ENCODE measurements at places on chromosomes 12 and 14. TPM values are rescaled to one million over a fixed set of nuclear protein-coding genes. Genes with fewer than 3 reads are reported as not detected.

DNA sequence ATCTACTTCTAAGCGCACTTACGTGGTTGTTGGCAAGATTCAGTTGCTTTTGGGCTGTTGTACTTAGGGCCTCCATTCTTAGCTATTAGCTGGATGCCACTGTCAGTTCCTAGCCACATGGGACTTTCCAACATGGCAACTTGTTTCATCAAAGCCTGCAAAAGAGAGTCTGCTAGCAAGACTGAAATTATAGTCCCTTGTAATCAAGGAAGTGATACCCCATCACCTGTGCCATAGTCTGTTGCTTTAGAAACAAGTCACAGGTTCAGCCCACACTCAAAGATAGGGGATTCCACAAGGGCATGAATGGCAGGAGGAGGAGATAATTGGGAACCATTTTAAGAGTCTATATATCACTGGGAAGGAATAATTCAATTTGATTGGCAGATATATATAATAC is 27.1 kb upstream of the SLC17A8 start:
- H3K27ac ChIP-seq: no peak overlapping the region
- H3K36me3 ChIP-seq: no peaks in the 10 kb centered on the region
- no peaks in the 10 kb centered on the region for H3K27me3 ChIP-seq

DNA sequence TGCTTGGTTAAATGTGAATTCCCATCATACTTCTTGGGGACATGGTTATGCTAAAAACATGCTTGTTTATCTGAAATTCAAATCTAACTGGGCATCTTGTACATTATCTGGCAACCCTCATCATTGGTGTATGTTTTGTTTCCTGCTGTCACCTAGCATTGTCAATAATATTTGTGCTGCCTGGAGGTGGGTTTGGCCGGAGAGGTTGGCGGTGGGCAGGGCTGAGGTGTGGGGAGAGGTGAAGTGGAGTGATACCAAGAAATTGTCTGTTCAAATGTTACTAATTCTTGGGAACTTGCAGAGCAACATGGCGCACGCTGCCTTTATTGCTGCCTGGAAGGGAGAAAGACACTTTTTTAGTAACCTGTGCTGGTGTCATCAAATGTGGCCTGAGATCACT is 280.5 kb downstream of the VRK1 start:
- H3K36me3 ChIP-seq: no peaks in the 10 kb centered on the region
- no peak overlapping the region for H3K4me3 ChIP-seq
- no peak overlapping the region for H3K27ac ChIP-seq
- no peak for DNase-seq

GRCh38 chr14:61395115-61395725 is 73.8 kb downstream of the PRKCH start:
- H3K27me3 ChIP-seq: no peaks in the 10 kb centered on the region
- no peak overlapping the region for H3K4me3 ChIP-seq
- no peak overlapping the region for H3K27ac ChIP-seq
- no peaks in the 10 kb centered on the region for H3K4me1 ChIP-seq

DNA sequence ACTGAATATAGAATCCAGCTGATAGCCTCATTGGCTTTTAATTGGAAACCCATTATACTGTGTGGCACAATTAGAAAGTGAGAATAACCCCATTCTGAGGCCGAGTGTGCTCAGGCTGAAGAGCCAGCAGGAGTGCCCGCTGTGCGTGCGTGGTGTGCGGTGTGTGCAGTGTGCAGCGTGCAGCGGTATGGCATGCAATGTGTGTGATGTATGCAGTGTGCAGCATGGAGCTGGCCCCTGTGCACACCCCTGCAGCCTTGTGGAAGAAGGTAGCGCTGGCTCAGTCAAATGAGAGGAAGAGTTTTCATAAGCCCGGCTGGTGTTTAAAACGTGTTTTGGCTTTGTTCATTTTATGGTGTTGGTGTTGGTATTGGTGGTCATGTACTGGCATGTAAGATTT is 22.9 kb downstream of the CKB start:
- DNase-seq: no peak
- no peaks in the 10 kb centered on the region for H3K27me3 ChIP-seq
- H3K36me3 ChIP-seq: peaks cover 6% of the 10 kb centered on the region

DNA sequence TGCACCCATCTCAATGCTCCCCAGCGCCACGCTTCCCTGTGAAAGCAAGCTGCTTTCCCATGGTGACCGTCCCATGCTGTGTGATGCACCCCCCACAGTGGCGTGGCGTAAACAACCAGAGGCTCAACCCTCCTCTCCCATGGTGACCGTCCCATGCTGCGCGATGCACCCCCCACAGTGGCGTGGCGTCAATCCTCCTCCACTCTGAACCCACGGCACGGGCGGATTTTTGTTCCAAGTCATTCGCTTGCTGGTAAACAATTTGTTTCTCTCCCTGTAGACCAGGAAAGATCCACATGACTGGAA is 8.9 kb downstream of the STX2 start:
- no peak for DNase-seq
- peaks cover 28% of the 10 kb centered on the region for H3K4me1 ChIP-seq
- no peaks in the 10 kb centered on the region for H3K27me3 ChIP-seq
- H3K27ac ChIP-seq: no peak overlapping the region
- H3K36me3 ChIP-seq: no peaks in the 10 kb centered on the region
- no peak overlapping the region for H3K4me3 ChIP-seq

- H3K36me3 ChIP-seq: no peaks in the 10 kb centered on the region
- H3K4me1 ChIP-seq: peaks cover 9% of the 10 kb centered on the region
- H3K27ac ChIP-seq: no peak overlapping the region
- DNase-seq: no peak
- H3K4me3 ChIP-seq: no peak overlapping the region
- H3K27me3 ChIP-seq: no peaks in the 10 kb centered on the region
These were observed 42.0 kb downstream of the RIN3 start for GRCh38 chr14:92555465-92556111.

DNA sequence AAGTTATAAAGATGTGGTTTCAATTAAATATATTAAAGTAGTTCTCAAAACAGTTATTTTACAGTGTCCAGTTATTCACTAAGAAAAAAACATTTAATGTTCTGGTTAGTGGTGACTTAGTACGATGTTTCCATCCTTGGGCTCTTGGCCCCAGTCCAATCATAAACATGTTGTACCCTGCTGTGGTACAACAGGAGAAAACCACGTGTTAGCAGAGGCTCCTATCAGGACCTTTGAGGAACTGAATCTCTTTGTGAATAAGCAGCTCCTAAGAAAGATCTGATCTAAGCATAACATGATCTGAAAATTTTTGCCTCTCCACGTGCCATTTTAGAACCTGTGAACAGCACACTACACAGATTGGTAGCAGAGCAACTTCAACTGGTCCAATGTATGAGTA is 234.0 kb downstream of the SYT1 start:
- no peak overlapping the region for H3K4me3 ChIP-seq
- no peak for DNase-seq
- H3K36me3 ChIP-seq: no peaks in the 10 kb centered on the region
- H3K27me3 ChIP-seq: no peaks in the 10 kb centered on the region

DNA sequence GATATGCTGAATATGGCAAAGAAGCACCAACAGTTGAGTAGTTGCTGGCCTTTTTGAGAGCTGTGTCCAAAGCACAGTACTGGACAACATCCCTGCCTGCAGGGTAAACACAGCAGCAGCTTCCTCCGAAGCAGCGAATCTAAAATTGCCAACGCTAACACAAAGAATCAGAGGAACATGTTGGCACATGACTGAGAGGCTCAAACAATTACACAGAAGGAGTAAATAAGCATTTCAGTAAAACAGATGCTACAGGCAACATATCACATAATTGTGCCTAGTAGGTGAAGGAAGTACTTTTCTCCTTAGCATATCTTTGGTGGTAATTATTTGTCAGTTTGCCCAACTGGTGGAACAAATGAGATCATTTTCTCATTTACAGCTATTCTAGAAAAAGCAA is 52.1 kb downstream of the KICS2 start:
- H3K4me3 ChIP-seq: no peak overlapping the region
- no peak for DNase-seq
- no peaks in the 10 kb centered on the region for H3K27me3 ChIP-seq
- no peaks in the 10 kb centered on the region for H3K36me3 ChIP-seq
- H3K4me1 ChIP-seq: no peaks in the 10 kb centered on the region

GRCh38 chr12:39070775-39071174 is 165.4 kb upstream of the CPNE8 start:
- H3K27ac ChIP-seq: no peak overlapping the region
- DNase-seq: no peak
- no peaks in the 10 kb centered on the region for H3K27me3 ChIP-seq
- no peaks in the 10 kb centered on the region for H3K4me1 ChIP-seq
- no peak overlapping the region for H3K4me3 ChIP-seq
- no peaks in the 10 kb centered on the region for H3K36me3 ChIP-seq

GRCh38 chr12:82963956-82964355 is 277.2 kb downstream of the TMTC2 start:
- H3K4me1 ChIP-seq: no peaks in the 10 kb centered on the region
- no peaks in the 10 kb centered on the region for H3K36me3 ChIP-seq
- H3K4me3 ChIP-seq: no peak overlapping the region
- H3K27me3 ChIP-seq: no peaks in the 10 kb centered on the region

DNA sequence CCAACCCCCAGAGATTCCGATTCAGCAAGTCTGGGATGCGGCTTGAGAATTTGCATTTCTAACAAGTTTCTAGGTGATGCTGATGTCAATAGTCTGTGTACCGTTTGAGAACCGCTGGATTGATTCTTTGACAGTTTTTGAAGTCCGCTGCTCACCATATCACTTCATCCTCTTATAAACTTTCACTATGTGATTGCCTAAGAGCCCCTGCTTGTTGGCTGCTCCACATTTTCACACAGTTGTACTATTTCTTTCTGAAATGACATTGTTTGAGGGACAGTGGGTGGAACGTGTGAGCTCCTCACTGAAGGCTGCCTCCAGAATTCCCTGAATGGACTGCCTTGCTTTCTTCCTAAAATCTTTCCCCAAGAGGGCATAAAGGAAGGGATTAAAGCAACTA is 7.7 kb downstream of the C3AR1 start:
- peaks cover 4% of the 10 kb centered on the region for H3K4me1 ChIP-seq
- no peaks in the 10 kb centered on the region for H3K27me3 ChIP-seq
- peak overlapping the region; percentile 52 for H3K27ac ChIP-seq
- no peak overlapping the region for H3K4me3 ChIP-seq
- H3K36me3 ChIP-seq: no peaks in the 10 kb centered on the region

DNA sequence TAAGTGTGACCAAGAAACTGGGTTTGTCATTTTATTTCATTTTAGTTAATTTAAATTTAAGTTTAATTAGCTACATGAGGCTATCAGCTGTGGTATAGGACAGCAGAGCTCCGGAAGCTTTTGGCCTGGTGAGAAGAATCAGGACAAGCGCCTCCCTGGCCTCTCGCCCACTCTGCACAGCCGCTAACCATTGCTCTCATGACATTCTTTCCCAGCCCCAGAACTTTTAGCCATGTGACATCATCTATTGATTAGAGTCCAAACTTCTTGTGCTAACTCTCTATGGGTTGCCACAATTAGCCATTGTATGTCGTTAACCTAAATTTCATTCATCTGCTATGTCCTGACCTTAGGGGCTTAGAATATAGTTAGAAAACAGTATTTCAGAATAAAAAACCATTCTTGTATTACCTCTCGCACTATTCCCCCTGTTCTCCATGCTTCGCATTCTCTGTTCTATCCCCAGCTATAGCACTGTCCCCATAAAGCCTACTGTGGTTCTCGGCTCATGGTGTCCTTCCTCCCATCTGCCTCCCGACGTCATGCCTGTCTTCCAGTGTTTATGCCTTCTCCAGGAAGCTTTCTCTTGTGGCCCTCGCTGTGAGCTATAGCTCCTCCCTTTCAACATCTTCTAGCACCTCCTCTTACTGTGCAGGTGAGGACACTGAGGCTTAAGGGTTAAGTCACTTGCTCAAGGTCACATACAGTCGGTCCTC is 23.5 kb downstream of the SSH1 start:
- H3K27me3 ChIP-seq: no peaks in the 10 kb centered on the region
- no peak for DNase-seq
- H3K36me3 ChIP-seq: no peaks in the 10 kb centered on the region
- no peak overlapping the region for H3K4me3 ChIP-seq
- peaks cover 22% of the 10 kb centered on the region for H3K4me1 ChIP-seq

DNA sequence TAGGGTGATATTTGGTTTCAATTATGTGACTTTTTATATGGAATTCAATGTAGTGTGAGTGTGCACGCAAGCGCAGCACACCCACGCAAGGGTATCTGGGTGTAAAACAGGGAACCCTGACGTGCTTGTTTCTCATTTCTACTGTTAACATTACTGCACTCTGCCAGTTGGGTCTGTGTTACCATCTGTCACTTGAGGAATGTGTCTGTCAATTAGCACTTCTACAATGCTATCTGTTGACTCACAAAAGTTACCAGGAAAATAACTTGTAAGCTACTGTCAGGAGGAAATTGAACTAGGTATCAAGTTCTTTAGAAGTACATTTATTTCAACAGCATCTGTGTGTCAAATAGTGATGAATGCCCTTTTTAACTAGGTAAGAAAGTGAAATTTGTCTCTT is 695.5 kb upstream of the LRFN5 start:
- H3K4me3 ChIP-seq: no peak overlapping the region
- DNase-seq: no peak
- no peaks in the 10 kb centered on the region for H3K4me1 ChIP-seq
- no peaks in the 10 kb centered on the region for H3K36me3 ChIP-seq

DNA sequence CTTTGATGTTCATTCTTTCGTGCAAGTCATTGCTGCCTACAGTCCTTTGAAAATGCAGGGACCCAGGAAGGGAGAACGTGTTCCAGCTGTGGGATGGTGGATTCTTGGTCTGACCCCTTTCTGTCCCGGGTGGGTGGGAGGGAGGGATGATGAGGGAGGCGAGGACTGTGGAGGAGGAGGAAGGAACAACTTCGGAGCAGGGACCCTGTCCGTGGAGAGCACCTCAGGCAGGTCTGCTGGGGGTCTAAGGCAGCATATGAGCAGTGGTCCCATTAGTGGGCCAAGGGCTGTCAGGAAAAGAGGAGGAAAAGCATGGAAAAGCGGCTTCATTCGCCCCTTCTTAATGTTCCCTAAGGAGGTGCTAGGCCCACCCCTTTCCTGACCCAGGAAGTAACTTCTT is 36.0 kb downstream of the CACNA2D4 start:
- no peaks in the 10 kb centered on the region for H3K36me3 ChIP-seq
- no peaks in the 10 kb centered on the region for H3K27me3 ChIP-seq
- H3K4me3 ChIP-seq: no peak overlapping the region
- H3K27ac ChIP-seq: no peak overlapping the region

GRCh38 chr12:50018154-50018553 is 7.1 kb downstream of the RACGAP1 start:
- no peak for DNase-seq
- no peak overlapping the region for H3K4me3 ChIP-seq
- H3K27me3 ChIP-seq: no peaks in the 10 kb centered on the region
- peaks cover 4% of the 10 kb centered on the region for H3K4me1 ChIP-seq
- H3K36me3 ChIP-seq: no peaks in the 10 kb centered on the region
- peak overlapping the region; percentile 71 for H3K27ac ChIP-seq

- peak; percentile 59 for DNase-seq
- H3K36me3 ChIP-seq: no peaks in the 10 kb centered on the region
- peak overlapping the region; percentile 85 for H3K27ac ChIP-seq
- H3K27me3 ChIP-seq: no peaks in the 10 kb centered on the region
- H3K4me3 ChIP-seq: peak overlapping the region; percentile 44
- peaks cover 18% of the 10 kb centered on the region for H3K4me1 ChIP-seq
These were observed 903 bp upstream of the NT5DC3 start for GRCh38 chr12:103841690-103842584.

The CD4 gene
- 2.7 TPM for total RNA-seq

The LRRIQ1 gene
- total RNA-seq: not detected

The ISM2 gene
- 8.1 TPM for total RNA-seq

The PRDM4 gene
- total RNA-seq: 46.4 TPM

The KLRK1 gene
- not detected for total RNA-seq

The NUDT14 gene
- 47.4 TPM for total RNA-seq

The SELPLG gene
- total RNA-seq: 0.72 TPM

Measured in hepatocyte (in vitro differentiated cells).